Activated T-helper 1 cell treated with Interleukin-2 at 50 U/mL for 16 hours (primary cell): ENCODE measurements at places on chromosomes 4 and X.

DNA sequence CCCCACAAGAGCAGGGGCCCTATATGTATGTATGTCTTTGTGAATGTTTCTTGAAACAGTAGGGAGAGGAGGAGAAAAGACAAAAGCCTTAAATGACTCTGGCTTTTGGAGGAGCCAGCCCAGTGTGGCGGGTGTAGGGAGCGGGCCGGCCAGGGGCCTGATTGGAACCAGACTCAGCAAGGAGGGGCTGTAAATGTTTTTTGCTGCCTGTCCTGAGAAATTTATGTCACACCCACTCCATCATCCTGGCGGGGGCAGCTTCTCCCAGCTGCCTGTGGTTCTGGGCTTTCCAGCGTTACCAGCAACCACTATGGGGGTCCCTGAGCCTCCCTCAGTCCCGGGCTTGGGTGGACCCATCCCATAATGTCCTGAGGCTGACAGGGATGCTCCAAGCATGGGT is 130.8 kb downstream of the PJA1 start:
- no peak for DNase-seq

DNA sequence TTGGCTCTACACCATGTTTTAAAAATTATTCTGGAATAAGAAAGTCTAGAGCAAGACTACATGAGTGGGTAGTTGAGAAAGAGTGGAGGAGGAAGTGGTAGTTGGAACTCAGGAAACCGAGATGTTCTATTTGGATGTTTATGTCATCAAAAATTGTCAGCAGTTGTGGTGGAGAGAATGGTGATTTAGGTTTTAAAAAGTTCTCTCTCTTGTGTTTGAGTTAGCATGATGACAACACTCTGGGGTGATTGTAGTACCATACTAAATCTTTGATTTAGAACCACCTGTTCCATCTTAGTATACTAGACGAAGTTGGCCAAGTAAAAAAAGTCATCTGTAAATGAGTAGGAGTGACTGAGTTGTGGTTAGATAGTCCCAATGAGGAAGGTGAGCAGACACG is 40.7 kb downstream of the KLHL2 start:
- no peak for DNase-seq

GRCh38 chr4:18508786-18509185 is 487.2 kb upstream of the LCORL start:
- no peak for DNase-seq

- DNase-seq, result no peak
These were observed 3.3 kb downstream of the WDR44 start for GRCh38 chrX:118349188-118349587.

- no peak for DNase-seq
These were observed 23.2 kb upstream of the ANOS1 start for GRCh38 chrX:8755116-8755515.

GRCh38 chrX:134810211-134810610 is 151.9 kb upstream of the PLAC1 start:
- no peak for DNase-seq

DNA sequence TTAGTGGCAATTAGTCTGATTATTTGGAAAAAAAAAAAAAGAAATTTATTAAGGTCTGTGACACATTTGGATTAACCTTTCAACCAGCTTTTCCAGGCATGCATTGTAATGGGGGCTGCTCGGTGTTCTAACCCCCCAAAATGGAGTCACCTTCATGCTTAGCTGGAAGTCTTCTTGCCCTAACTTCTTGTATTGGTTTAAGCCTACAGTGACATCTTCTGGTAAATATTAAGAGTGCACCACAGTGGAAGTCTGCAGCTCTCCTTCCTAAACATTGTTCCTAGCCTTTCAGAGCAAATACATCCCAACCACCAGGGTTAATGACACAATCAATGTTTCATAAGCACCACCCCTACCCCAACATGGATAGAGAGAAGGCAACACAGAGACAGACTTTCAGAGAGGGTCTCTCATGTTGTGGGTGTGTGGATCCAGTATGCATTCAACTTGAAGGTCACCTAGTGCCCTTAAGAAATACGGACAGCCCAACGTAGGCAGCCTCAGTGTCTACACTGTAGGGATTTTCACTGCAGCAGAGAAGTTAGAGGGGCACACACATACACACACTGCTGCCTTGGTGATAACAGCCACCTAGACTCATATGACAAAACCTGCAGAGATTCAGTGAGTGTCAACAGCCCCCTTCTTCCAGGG is 142.9 kb upstream of the MBNL3 start:
- DNase-seq, result no peak

DNA sequence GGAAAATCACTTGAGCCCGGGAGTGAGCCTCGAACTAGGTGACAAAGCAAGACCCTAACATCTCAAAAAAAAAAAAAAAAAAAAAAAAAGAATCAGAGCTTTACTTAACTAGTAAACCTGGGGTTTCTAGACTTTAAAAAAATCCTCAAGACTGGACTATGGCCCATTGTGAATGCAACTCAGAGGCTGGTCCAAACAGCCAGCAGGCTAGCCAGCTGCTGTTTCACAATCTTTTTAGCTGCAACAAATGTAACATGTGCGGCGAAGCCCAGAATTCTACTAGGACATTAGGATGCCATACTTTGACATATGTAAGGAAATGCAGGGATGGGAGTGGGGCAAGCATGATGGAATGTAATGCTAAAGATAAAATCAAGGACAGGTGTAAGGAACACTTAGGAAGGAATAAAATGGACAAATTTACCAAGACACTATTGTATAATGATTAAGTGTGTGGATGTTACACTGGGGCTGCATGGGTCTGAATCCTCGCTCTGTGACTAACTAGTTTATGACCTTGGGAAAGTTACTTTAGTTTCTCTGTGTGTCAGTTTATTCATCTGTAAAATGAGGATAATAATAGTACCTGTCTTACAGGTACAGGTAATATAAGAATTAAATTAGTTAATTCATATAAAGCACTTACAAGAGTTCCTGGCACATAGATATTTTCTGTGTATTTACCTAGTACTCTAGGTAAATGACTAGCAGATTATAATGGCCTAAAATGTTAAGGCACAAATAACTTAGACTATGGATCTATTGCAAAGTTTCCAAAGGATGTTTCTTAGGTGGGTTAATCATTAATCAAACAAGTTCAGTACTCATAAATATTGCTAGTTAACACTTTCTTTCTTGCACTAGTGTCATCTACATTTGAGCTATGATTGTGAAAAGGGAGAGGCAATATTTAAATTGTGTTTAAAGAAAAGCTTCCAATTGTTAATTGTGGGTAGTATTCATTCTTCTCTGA is 49.5 kb downstream of the HELQ start:
- DNase-seq, result no peak

GRCh38 chr4:185679523-185679922 is 132.5 kb downstream of the SORBS2 start:
- DNase-seq, result no peak
